ENCODE measurements at places on chromosomes 3 and 15.

DNA sequence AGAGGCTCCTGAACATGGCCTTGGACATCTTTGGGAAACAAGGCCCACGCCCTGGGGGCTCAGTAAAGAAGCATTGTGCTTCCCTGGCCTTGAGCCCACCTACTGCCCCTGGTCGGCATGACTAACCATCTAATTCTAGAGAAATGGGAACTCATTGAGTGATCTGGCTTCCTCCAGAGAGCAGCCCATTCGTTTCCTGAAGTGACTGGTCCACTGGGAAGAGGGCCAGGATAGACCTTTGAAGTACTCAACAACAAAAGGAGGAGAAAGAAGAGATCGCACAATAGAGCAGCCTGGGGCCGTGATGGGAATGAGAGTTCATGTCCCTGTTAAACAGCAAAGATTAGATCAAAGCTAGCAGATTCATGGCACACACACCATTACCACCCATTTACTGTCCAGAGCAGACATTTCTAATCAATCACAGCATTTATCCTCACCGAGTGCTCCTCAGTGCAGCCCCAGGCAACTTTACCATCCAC, 514.4 kb upstream of the PROK2 start:
- DNase-seq = peak; percentile 37

GRCh38 chr3:43855674-43856299, 165.0 kb downstream of the ABHD5 start:
- DNase-seq = no peak

DNA sequence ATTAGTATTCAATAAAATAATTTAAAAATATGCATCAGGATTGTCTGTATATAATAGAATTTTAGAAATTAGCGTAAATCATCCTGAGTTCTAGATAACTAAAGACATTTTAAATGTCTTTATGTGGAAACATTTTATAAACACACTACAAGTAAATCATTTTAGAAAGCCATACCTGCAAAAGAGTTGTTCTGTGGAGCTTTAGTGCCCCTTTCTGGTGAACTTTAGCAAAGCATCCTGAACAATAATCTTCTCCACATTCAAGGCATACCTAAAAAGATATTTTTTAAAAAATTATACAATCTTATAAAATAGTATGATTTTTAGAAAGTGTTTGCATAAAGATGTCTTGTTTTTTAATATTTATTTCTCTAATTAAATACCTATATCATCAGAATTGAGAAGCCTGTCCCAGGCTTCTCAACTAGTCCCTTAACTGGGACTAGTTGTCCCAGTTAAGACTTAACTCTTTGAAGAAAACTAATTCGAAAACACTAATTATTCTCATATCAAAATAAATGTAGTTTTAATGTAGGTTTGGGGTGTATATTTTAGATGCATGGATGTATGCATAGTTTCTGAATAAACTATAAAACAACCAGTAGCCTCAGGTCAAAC, 29.7 kb downstream of the ZBBX start:
- no peak for DNase-seq

DNA sequence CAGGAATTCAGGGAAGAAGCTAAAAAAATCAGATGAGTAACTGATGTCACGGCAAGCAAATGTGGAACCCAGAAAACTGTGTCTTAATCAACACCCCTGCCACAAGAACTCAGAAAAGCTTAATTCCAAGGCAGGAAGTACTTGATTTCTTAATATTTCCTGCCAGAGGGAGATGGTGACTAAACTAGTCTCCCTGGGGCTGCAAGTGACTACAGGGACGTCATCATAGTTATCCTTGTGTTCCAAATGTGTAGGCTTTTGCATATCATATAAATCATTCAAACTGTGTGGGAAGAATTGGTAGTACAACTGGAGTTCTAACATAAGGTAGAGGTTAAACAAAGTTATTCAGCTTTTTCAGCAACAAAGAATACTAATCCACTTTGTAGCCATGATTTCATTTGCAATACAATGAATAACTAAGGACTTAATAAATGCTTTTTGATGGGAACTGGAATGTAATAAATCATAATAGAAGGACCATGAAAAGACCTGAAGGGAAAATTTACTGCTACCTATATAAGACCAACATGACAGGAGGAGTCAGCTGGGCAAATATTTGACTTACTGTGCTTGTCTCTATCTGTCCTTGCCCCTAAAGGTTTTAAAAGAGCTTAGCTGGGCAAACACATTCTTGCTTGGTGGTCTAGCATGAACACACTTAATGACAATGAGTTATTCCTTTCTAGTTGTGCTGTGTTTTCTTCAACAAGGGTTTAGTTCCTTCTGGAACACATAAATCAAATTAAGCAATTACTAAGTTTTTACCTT, 76.0 kb upstream of the NECTIN3 start:
- no peak for DNase-seq

DNA sequence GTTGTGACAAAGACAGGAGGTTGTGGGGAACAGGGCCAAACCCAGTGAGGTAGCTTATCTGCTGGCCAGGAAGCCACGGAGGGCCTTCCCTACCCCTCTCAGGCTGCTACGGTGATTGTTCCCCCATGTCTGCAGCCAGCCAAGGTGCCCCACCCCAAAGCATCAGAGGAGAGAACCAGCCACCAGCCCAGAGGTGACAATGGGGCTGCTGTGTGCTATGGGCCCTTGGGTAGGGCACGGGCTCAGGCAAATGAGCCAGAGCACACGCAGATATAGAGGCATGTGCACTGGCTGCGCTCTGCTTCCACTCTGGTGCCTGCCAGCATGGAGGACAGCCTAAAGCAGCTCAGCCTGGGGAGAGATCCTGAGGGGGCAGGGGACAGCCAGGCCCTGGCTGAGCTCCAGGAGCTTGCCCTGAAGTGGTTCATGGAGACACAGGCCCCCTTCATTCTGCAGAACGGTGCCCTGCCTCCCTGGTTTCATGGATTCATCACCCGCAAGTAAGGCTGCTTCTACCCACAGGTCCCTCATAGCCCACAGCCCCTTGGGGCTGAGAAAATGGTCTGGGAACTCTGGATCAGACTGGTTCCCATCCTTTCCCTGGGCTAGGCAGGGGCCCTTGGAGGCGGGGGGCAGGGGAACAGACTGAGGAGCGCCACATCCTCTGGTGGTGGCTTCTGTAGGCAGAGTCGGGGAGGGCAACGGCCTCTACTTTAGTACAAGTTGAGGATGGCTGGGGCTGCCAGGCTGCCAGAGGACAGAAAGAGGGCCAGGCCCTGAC, at the start of gene SH2D7:
Gene SH2D7 (plus strand): TSS at position 301 of the 781 bp plus-strand sequence. CDS start 24 bp downstream, at position 325.
- no peak for DNase-seq

- DNase-seq = no peak
Observed at GRCh38 chr15:64803526-64803925, 21.9 kb downstream of the PIF1 start.

DNA sequence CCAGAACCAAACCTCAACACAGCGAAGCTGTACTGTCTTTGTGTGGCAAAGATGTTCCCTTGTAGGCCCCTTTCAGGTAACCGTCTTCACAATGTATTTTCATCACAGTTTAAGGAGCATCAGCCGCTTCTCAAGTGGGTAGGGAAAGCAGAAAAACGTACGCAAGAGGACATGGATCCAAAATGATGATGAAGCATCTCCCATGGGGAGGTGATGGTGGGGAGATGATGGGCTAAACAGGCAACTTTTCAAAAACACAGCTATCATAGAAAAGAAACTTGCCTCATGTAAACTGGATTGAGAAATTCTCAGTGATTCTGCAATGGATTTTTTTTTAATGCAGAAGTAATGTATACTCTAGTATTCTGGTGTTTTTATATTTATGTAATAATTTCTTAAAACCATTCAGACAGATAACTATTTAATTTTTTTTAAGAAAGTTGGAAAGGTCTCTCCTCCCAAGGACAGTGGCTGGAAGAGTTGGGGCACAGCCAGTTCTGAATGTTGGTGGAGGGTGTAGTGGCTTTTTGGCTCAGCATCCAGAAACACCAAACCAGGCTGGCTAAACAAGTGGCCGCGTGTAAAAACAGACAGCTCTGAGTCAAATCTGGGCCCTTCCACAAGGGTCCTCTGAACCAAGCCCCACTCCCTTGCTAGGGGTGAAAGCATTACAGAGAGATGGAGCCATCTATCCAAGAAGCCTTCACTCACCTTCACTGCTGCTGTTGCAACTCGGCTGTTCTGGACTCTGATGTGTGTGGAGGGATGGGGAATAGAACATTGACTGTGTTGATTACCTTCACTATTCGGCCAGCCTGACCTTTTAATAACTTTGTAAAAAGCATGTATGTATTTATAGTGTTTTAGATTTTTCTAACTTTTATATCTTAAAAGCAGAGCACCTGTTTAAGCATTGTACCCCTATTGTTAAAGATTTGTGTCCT, 60.0 kb downstream of the AAGAB start:
- no peak for DNase-seq

DNA sequence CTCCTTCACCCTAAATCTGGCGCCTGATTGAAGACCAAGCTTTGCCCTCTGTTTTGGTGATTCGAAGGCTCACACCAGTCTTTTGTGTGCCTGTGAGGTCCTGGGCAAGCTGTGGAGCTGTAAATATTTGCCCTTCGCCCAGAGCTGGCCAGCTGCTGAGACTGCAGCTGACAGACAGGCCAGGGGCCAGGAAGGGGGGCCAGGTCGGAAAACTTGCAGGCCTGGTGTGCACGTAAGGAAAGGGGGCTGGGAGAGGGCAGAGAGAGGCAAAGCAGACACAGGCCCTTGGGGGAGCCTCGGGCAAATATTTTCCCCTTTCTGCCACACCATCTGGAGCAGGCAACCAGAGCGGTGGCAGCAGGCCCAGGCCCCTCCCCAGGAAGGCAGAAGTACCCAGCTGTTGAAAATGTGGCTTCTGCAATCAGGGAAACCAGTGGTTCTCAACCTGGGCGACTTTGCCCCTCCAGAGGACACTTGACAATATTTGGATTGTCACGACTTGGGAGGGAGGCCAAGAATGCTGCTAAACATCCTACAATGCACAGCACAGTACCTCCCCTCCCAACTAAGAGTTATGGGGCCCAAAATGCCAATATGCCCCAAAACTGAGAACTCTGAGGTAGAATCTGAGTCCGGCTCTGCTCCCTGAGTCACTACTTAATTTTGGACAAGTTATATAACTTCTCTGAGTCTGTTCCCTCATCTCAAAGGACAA, 2.5 kb downstream of the PDZRN3 start:
- no peak for DNase-seq

DNA sequence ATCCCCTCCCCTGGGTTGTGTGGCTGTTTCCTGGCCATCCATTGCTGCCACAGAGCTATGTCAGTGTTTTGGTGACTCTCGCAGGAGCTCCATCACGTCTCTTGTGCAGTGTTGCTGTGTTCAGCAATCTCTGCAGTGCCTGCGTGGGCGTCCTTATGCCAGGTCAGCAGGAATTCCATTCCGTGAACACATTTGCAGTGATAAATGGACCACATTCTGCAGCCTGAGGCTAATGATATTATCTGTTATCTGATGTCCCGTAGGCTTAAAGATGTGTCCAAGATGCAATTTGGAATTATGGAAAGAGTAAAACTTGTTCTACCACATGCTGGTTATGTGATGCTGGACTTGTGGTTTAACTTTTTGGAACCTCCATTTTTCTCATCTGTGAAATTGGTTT, 25.5 kb upstream of the COL6A6 start:
- no peak for DNase-seq

- no peak for DNase-seq
Observed at GRCh38 chr15:70272565-70273355, 175.0 kb upstream of the TLE3 start.

DNA sequence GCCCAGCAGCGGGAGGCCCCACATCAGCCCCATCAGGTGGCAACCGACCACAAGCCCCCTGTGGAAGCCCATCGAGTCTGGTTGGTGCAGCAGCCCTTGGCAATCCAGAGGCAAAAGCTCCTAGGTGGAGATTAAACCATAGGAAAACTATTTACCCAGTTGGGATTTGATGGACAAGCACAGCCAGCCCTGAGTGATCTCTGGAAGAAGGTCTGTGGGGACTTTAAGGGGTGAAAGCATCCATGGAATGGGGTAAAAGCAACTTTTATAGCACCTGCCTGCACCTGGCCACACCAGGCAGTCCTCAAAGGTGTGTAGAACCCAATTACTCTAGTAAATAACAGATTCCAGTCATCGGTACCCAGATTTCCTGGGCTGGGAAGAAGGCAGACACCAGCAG, 206.3 kb downstream of the IGSF11 start:
- no peak for DNase-seq

DNA sequence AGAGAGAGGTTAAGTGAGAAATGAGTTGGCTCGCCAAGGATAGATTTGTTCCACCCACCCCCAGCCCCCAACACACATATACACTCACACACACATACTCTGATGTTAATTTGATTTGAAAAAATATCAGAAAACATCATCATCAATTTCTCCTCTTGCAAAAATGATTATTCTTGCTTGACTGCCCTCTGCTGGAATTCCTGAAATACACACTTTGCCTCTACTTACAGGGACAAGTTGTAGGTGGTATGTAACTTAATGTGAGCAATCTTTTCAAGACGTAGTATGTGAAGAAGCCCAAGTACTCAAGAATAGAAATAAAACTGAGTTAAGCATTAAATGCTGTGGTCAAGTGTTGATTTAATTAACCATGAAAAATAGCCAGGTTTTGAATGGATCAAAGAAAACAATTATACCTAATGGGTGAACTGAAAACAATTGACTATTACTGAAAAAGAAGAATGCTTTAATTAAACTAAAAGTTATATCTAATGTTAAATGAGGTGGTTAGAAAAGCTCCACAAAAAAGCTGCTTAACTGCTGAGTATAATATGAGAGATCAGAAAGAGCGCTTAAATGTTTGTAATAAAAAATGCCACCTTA, 46.6 kb upstream of the MDFIC2 start:
- peak; percentile 2 for DNase-seq

- no peak for DNase-seq
Observed at GRCh38 chr3:146558781-146559180, 14.4 kb upstream of the PLSCR1 start.

Data from frontal cortex (tissue), 4 donors.